Jurkat, Clone E6-1 (cell line): ENCODE measurements at places on chromosomes 2 and 18.
A peak's percentile ranks its signal among the peaks of the same experiment; 100 is the strongest.

DNA sequence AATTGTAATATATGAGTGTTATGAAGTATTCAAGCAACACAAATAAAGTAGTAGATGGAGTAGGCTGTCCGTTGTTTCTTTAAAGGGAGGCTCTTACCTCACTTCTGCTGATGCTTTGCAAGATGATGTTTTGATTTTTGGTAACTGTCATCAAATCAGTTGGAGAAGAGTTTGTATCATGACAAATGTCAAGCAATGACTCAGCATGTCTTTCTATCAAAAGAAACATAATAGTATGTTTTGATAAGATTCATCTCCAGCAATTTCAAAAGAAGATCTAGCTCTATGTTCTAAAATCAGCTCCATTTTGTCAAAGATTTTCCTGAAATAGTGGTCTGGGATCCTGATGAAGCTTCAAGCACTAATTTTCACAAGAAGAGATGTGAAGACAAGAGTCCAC, 25.6 kb downstream of the MAP3K19 start:
- no peak for DNase-seq

DNA sequence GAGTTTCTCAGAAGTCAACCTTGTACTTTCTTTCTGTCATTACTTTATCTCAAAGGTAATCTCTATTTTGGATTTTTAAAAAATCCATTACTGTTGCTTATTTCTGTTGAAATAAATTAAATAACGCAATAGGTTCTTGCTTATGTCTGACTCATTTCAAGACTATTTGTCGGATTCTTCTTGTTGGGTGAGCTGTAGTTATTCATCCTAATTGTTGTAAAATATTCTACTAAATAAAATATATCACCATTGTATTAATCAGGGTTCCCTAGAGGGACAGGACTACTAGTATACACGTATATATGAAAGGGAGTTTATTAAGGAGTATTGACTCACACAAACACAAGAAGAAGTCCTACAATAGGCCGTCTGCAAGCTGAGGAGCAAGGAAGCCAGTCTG, 403.9 kb upstream of the CYRIA start:
- DNase-seq, result no peak

GRCh38 chr2:103353774-103354173, 591.9 kb downstream of the TMEM182 start:
- no peak for DNase-seq

DNA sequence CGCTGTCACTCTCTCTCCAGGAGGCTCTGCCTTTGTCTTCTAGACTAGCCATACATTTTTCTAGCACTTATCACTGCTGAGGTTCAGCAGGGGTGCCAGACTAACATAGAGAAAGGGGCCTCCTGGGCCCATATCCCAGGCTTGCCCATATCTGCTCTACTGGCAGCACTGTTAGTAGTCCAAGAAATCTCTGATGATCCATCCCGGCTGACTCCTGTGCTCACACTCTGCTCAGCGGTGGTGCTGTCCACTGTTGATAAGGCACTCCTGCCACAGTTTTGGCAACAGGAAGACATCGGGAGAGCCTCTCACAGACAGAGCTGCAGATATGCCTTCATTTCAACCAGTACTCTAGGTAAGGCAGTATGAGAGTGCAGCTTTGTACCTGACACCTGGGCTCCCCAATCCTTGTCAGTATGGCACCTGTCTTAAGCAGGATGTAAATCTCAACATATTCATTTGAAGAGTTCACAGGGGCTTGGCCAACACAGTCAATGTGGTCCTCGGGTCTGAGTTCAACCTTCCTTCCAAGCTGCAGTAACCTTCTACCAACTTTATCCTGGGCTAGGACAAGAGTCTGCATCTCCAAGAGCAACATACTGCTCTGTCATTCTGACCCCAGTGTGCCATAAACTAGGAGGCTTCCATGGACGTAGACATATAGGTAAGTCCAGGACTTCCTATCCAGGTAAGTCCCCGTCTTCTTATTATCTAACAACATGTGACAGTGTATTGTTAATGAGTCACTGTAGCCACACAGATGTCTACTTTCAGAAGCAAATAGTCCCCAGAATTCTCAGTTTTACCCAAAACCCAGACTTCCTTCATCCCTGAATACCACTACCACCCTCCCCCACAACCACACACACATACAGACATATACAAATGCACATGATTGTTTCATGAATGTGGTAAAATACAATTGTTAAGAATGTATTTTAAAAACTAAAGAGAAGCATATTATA, 16.2 kb downstream of the KLF7 start:
- DNase-seq, result no peak

GRCh38 chr18:13139885-13140450, 78.6 kb upstream of the LDLRAD4 start:
- no peak for DNase-seq

DNA sequence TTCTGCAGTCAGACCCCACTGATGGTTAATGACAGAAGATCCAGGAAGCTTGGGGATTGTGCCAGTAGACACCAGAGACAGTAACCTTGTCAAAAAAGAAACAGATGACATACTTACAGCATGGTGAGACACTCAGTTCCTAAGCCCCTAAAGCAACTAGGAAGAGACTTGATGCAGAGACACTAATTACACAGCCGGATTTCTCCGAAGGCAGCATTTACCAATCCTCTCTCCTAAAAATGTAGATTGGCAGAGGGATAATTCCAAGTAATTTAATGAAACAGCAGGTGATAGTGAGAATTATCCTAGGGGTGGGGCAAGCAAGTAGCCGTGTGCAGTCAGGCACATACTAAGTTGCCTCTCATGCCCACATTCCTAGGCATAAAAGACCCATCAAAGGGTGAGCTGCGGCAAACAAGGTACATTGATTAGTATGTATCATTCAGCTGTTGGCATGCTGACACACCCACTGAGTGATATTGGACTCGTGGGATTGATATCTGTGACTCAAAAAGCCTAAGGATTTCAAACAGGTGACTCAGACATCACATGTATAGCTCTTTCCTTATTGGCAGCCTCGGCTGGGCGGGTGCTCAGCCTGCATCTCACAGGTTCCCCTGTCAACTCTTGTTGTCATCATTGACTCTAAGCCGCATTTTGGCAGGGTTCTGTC, 296.7 kb upstream of the ATP5MC3 start:
- no peak for DNase-seq

GRCh38 chr2:1515073-1515430, 101.8 kb downstream of the TPO start:
- no peak for DNase-seq

GRCh38 chr2:241386519-241386918, 30.4 kb downstream of the FARP2 start:
- DNase-seq, result no peak

- no peak for DNase-seq
Measured at GRCh38 chr2:59217360-59217759, 976.2 kb upstream of the FANCL start.

GRCh38 chr2:232896720-232897597, 26.9 kb downstream of the SNORC start:
- DNase-seq, result no peak

DNA sequence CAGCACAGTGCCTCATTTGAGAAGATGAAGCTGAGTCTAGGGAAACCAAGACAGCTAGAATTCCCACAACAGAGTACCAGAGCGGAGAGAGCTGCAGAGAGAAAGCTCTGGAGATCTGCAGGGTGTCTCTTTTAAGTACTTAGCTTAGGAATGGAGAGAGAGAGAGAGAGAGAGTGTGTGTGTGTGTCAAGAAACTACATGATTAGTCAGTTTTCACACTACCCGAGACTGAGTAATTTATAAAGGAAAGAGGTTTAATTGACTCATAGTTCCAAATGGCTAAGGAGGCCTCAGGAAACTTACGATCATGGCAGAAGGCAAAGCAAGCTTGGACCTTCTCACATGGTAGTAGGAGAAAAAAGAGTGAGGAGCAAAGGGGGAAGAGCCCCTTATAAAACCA, 64.0 kb downstream of the HIBCH start:
- DNase-seq, result no peak

- DNase-seq, result no peak
Measured at GRCh38 chr2:3349211-3349693, 28.4 kb downstream of the EIPR1 start.

DNA sequence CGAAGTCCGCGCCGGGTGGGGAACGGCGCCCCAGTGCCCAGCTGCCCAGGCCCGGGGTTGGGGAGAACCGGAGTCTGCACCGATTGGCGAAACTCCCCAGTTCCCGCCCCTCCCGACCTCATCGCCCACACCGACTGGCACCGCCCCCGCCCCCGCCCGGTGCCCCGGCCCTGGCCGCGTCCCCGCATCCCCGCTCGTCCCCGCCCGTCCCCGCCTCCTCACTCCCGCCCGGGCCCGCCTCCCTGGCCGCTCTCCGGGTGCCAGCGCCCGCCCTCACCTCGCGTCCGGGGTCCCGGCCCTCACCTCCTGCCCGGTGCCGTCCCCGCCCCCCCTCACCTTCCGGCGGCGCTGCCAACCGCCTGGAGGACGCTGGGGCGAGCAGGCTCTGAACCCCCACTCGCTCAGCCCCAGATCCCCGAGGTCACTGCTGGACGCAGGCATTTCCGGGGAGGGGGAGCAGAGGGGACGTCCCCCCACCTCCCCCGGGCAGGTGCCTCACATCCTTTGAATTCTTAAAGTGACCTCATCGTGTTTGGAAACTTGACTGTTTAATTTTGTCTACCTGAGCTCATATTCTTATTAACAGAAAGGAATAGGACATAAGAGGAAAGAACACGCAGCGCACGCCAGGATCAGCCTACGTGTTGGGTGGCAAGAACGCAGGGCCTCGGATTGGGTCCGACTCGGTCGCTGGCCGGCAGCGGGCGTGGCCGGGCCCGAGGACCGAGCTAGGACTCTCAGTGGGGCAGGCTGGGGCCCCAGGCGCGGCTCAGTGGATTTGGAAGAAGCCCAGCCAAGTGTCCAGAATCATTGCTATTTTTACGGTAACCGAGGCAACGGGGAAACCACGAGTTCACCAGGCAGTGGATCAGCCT, at the start of gene FAM110C:
TSS of gene FAM110C (minus strand) at position 35 of the 875 bp plus-strand sequence. CDS start 120 bp downstream, outside the sequence.
- no peak for DNase-seq

DNA sequence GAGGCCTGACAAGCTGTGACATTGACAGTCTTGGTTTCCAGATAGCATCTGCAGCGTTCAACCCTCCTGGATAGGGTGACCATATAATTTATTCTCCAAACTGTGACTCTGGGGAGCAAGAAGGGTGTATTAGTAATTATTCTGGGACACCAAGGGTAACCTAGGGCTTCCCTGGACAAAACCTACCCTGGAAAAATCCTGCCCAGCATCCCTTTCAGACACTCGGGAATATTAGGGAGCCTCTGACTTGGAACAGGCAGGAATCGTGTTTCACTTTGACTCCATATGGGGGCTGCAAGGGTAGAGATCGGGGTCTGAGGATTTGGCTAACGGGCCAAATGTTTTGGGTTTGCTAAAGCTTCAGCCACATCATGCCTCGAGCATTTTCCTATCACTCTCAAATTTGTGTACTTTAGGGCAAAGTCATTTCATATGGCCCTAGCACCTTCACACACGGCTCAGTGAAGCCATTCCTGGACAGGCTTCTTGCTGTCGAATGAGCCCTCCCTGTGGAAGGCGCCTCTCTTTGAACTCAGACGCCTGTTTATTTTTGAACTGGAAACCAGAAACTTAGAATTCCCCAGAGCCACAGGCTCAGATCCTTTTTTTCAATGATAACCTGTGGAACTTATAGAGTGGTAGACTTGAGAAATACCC, 129.9 kb downstream of the DDX1 start:
- DNase-seq, result no peak

DNA sequence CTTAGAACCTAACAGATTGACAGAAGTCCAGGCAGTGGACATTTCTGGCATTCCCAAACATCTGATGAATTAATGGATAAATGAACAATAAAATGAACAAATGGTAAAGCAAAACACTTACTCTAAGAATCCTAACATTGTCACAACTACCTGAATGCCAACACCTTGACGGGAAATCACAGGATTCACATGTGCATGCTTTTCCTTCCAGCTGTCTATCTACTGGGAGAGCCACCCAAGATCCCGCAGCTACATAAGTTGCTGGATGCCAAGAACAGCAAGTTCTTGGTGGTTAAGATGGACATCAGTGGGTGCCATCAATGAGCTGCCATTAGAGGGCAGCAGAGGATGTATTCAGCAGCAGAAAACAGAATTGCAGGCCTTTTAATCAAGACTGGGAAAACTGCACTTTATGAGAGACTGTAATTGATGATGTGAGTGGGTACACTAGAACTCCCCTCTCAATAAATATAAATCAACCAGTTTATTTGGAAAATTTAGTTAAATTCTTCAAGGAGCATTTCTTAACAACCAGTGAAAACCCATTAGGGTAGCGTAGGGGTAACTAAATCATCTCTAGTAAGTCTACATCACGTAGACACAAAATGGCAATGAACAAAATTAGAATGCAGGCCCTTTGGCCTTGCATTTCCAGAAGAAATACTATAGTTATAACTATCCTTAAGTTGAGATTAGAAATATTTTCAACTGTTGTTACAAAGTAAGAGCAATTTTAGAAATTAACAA, 45.6 kb downstream of the SESTD1 start:
- DNase-seq, result peak; percentile 63

DNA sequence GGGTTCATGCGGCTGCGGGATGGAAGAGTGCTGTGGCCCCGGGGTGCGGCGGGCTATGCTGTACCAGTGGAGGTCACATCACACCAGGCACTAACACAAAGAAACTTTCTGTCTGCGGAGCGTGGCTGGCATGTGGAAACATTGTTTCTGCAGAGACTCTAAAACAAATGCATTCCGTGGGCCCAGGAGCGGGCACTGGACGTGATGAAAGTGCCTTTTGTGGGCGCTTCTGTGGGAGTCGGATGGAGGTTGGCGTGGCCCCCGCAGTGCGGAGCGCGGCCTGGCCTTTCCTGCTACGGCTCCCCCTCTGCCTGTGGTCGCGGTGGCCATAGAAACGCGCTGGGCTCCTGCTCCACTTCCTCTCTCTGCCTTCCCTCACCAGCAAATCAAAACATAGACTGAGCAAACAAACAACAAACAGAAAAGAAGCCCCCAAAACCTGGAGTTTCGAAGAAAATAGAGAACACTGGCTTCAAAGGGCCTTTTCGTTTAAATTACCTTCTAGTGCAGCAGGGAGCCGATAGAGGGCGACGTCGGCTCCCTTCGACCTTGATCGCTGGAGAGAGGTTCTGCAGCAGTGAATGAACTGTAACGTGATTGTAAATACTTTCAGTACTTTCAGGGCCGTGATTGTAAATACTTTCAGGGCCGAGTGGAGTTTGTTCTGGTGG, 51.4 kb downstream of the KIF5C start:
- DNase-seq, result peak; percentile 32

DNA sequence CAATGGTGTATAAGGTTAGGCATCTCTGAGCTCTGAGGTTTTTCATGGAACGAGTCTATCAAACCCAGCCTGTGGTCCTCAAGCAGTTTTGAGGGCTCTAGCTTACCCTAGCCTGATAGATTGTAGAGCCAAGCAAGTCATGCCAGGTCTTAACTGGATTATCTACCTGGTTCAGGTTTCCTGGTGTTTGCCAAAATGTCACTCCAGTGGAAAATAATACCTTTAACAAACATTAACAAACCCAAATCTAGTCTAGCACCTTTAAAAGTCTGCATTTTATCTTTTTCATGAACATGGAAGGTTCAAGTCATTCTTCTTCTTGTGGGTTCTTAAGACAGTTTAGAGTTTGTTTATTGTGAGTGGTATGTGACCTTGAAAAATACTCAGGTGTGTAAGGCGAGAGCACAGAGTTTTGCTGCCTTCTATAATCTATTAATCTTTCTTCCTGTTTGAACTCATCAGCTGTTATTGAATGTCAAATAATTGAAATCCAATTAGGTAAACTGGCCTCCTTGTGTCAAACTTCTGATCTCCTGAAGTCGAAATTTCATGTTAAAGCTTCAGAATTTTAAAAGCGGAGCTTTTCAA, 13.4 kb upstream of the ADGRF3 start:
- no peak for DNase-seq

GRCh38 chr2:74066491-74067203, 81.1 kb downstream of the BOLA3 start:
- DNase-seq, result no peak
